ENCODE measurements at places on chromosomes 5 and 9. TPM values are rescaled to one million over a fixed set of nuclear protein-coding genes. Genes with fewer than 3 reads are reported as not detected.

- peaks cover 14% of the 10 kb centered on the region for H3K27me3 ChIP-seq
- no peak overlapping the region for H3K27ac ChIP-seq
- no peaks in the 10 kb centered on the region for H3K36me3 ChIP-seq
Measured at GRCh38 chr9:137055385-137056364, 1.8 kb upstream of the ENTPD2 start.

GRCh38 chr5:78992146-78992545 is 7.0 kb upstream of the ARSB start:
- H3K4me1 ChIP-seq, result peaks cover 3% of the 10 kb centered on the region
- H3K27ac ChIP-seq, result no peak overlapping the region
- DNase-seq, result no peak
- H3K27me3 ChIP-seq, result no peaks in the 10 kb centered on the region

DNA sequence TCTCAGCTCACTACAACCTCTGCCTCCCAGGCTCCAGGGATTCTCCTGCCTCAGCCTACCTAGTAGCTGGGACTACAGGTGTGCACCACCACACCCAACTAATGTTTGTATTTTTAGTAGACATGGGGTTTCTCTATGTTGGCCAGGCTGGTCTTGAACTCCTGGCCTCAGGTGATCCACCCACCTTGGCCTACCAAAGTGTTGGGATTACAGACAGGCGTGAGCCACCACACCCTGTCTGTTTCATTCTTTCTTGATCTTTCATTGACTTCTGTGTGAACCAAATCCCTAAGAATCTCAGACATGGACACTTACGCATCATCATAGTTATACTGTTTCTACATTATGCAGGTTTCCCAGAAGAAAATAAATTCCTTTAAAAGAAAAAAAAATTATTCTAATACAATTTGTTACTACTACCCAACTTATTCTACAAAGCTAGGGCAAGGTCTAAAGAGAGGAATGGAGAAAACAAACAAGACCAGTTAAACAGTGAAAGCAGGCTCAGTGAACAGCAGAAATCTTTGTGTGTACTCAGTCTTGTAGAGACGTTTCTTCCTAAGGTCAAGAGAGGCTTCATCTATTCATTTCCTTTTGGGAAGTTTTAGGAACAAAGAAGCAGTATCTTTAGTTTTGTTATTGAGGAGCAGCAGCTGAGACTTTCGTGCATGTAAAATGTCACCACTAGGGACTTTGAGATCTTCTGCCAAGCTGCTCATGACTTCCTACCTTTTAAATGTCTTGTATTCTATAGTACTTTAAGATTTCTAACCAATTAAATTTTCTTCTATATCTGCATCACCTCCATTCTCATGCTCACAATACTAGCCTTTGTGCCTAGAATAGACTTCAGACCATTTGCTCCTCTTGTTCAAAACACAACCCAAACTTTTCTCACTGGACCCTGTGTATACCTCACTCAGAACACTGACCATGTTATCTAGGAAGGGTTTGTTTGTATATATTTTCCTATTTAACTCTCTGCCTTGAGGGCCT is 5.6 kb upstream of the HMGCR start:
- DNase-seq, result no peak
- H3K4me1 ChIP-seq, result no peaks in the 10 kb centered on the region
- no peaks in the 10 kb centered on the region for H3K27me3 ChIP-seq

Gene PITX1
- polyA plus RNA-seq, result not detected

Gene SLC6A19
- polyA plus RNA-seq, result not detected

Gene SMIM32
- polyA plus RNA-seq, result not detected
